AG20443 (cell line): ENCODE measurements at places on chromosomes 13 and 19.

DNA sequence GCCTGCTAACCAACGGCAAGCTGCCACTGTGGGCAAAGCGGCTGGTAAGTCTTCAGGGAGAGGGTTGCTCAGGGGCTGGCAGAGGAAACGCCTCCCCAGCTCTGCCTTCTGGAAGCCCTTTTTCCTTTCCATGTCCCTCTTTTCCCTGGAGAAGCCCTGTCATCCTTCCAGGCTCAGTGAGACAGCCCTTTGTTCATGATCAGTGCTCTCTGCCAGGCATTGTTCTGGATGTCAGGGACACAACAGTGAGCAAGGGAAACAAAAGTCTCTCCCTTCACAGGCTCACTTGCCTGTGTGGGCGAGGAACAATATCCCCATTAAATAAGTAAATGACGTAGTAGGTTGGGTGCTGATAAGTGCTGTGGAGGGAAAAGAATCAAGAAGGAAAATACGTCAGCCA, 13.9 kb upstream of the OVOL3 start:
- DNase-seq: no peak

DNA sequence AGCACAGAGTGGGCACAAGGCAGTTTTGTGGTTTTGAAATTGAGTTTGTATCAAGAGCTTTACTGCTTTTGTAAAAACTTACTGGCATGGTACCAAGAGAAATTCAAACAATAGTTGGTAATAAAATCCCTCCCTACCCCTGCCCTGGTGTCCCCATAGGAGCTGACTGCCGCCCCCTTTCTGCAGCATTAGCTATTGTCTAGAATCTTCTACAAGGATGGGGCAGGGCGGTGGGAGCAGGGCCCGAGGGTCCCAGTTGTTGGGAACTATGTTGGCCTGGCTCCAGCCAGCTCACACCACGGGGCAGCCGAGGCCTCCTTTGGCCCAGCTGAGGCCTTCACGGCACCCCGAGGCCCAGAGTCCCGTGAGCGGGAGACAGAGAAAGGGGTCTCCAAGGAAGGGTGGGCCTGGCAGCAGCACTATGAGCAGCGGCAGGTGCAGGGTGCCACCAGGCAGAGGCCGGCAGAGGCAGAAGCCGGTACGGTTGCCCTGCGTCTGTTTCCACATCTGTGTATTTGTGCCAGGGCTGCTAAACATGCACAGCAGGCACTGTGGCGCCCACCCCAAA, 57.9 kb downstream of the KDM4B start:
- no peak for DNase-seq

DNA sequence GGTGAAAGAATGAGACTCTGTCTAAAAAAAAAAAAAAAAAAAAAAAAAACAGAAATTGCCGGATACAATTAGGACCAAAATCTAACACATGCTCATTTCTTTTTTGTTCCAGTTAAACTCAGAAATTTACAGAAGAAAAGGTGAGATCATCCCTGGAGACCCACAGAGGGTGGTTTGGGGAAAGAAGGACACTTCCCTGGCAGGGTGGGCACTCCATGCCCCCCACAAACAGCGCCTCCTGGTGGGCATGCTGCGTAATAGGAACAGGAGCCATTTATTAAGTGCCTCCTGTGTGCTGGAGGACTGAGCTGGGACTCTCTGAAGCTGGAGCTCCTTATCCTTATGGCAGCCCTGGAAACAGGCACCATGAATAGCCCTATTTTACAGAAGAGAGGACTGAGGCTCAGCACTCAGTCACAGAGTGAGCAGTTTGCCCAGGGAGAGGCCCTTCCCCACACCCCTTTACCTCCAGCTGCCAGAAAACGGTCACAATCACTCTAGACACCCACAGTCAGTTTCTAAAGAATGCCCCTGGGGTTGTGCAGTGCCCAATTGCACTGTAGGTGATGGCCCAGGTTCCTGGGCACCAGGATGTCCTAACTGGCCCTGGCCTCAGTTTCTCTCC, 10.1 kb downstream of the C19orf38 start:
- peak; percentile 54 for DNase-seq

DNA sequence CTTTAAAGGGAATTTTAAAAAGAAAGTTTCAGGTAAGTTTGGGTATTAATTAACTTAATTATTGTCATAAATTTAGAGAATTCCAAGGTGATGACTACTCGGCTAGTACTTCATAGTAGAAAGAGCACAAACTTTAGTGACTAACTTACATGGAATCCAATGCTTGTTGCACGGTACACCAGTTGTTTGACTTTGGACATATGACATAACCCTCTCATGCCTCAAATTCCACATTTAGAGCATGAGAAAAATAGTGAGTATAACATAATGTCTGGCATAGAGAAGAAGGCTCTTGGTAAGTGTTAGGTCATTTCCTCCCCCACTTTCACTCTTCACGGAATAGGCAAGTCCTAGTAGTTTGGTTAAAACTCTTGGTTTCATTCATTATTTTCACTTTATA, 1249.4 kb upstream of the SLC10A2 start:
- no peak for DNase-seq

GRCh38 chr19:35696835-35697234, 7.5 kb upstream of the ZBTB32 start:
- DNase-seq: no peak

- DNase-seq: peak; percentile 29
Measured at GRCh38 chr13:110758195-110758805, 44.8 kb downstream of the ING1 start.

DNA sequence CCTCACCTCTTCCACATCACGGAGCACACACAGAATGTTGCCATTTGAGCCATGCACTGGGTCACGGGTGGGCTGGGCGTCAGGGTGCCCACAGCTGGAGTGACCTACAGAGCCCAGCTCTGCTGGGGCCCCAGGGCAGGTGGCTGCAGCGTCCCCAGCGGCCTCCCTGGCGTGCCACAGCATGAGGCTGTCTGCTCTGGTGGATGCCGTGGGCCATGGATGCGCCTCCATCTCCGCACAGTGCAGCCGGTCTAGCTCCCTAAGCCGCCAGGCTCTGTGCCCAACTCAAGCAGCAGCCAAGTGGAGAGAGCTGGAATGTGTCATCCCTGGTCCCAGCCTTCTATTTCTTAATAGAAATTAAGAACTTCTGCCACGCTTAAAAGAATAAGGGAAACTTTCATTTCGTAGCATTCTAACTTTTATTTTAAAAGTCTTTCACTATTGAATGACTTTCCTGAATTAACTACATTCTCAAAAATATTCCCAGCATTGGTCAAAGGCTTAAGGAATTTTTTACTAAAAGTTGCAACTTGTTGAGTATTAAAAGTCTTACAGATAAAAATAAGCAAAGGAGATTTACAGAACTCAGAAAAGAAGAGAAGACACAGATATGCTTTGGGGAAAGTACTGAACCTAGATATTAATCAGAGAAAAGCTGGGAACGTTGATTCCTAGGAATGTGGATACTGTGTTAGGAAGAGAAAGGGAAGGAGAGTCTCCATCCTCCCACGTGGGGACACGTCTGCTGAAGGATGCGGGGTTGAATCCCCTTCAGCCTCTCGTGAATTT, 59.3 kb downstream of the ATP11A start:
- peak; percentile 83 for DNase-seq

DNA sequence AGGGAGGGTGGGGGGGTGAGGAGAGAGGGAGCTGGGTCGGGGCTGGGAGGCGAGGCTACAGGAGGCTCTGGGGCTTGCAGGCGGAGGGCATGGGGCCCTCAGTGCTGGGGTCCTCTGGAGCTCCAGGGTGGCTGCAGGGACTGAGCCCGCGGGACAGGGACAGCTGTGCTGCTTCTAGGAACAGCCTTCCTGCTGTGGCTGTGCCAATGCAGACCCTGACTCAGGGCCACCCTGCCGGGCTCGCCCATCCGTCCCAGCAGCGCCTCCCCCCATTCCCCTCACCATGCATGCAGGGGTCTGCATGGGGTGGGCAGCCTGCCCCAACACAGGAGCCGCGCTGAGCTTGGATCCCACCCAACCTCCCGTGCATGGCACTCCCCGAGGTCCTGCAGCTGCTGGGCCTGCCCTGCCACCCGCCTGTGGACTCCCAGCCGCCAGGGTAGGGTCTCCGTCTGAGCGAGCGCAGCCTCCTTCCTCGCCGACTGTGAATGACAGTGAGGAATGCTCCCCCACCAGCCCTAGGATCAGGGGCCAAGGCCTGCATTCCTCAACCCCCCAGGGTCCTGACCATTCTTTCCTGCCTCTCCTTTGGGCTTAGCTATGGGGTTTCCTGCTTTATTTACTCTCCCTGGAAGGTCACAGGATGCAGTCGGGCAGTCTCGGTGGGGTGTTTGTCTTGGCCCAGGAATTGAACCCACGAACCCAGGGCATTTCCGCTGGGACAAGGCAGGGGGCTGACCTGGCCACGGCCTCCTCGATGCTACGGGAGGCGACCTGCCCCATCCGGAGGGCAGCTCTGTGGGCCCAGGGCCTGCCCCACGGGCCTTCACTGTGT, 23.4 kb downstream of the CEBPG start:
- no peak for DNase-seq

- no peak for DNase-seq
Measured at GRCh38 chr13:49112782-49113525, 107.2 kb upstream of the MLNR start.

GRCh38 chr19:19451429-19452242, 46.2 kb downstream of the GATAD2A start:
- no peak for DNase-seq

- DNase-seq: no peak
Measured at GRCh38 chr13:74596691-74597090, 462.5 kb upstream of the KLF12 start.

DNA sequence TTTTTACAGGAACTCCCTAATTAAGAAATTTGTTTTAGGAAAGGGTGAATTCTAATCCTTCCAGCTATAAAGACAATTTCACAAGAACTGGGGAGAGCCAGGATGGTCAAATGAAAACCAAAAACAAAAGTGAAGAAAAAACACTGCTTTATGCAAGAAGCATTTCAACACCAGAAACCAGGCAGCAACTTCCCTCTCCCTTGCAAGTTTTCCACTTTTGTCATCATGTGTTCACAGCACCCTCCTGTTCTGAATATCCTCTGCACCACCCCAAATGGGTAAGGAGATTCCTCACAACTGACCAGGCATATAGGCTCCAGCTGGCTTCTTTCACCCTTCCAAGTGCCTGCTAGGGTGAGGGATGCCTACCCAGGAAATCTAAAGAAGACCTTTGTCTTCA, 328.1 kb downstream of the TBC1D4 start:
- DNase-seq: peak; percentile 36

DNA sequence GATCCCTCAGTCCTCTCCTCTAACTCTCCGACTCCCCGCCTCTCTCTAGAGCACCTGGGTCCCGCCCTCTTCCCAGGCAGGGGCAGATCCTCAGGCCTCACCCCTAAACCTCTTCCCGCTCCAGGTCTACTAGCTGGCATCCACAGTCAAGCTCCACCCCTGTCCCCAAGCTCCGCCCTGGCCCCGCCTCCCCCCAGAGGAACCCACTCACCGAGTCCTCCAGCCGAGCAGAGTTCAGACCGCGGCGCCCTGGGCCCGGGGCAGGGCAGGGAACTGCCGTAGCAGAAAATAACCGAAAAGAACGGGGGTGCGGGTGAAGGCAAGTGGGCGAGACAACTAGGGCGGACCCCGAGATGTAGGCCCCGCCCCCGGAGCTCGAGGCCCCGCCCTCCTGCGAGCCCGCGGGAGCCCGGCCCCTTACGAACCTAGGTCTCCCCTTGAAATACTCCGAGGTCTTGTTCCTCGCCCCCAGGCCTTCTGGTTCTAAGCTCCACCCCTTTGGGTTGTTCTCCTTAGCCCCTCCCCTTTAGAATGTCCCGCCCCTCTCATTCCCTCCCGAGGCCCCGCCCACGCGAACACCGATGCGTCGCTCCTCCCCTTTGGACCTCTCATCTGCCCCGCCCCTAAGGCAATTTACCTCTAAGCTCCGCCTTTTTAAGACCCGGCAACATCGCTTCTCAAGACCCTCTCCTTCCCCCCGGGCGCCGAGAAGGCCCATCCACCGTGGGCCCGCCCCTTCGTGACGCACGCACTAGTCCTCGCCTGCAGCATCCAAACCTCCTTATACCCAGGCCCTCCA, at the start of gene GGN:
Gene GGN (minus strand): TSS at position 485 of the 799 bp plus-strand sequence. CDS start 773 bp downstream, outside the sequence.
- peak; percentile 96 for DNase-seq

GRCh38 chr13:94595001-94595949, 677 bp downstream of the TGDS start:
- DNase-seq: peak; percentile 47

GRCh38 chr19:46631481-46631880, 4.5 kb downstream of the GNG8 start:
- DNase-seq: peak; percentile 54

DNA sequence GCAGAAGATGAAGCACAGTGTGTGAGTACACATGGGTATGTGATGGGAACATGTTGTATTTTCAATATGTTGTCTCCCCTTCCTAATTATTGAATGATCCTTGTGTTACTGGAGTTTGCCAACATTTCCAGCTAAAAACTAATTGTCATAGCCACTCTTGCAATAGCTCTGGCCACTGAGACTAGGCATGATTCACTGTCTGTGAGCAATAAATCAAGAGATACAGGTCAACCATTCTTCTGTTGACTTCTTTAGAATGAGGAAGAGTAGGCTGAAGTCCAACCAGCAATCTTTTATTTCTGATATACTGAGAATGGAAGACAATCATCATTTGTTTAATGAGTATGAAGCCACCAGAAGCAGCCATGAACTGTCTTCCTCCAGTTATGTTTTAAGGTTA, 413.9 kb downstream of the SLITRK5 start:
- DNase-seq: no peak
